Progenitor cell of endocrine pancreas (in vitro differentiated cells): ENCODE measurements at places on chromosomes 6 and 20.

- H3K4me1 ChIP-seq: peaks cover 7% of the 10 kb centered on the region
- no peak for DNase-seq
- H3K36me3 ChIP-seq: no peaks in the 10 kb centered on the region
- no peaks in the 10 kb centered on the region for H3K27me3 ChIP-seq
- H3K4me3 ChIP-seq: no peak overlapping the region
Observed at GRCh38 chr6:164121527-164121926, 707.0 kb downstream of the QKI start.

DNA sequence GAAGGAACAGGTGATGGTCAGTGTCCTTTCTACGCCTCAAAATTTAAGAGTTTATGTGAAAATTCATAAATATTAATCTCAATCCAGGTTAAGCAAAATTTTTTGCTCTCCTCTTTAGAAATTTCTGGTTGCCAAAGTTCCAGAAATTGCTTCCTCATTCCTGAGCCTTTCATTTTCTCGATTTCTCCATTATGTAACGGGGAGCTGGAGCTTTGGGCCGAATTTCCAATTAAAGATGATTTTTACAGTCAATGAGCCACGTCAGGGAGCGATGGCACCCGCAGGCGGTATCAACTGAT lies 35.8 kb upstream of the PRND start:
- H3K4me1 ChIP-seq: peaks cover 3% of the 10 kb centered on the region
- peaks cover 38% of the 10 kb centered on the region for H3K27me3 ChIP-seq
- peak overlapping the region; percentile 74 for H3K4me3 ChIP-seq
- no peaks in the 10 kb centered on the region for H3K36me3 ChIP-seq
- H3K27ac ChIP-seq: peak overlapping the region; percentile 73

DNA sequence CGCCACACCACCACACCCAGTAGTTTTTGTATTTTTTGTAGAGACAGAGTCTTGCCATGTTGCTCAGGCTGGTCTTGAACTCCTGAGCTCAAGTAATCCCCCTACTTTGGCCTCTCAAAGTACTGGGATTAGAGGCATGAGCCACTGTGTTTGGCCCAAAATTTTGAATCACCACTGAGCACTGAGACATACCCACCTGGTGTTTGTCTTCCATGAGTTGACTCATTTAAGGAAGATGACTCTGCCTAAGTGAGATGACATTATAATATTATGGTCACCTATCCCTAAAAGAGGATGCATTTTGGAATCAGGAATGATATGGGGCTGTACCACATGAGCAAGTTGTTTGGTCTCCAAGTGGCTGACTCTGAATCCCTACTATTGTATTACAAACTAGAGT lies 54.6 kb upstream of the RNF217 start:
- no peak overlapping the region for H3K4me3 ChIP-seq
- no peaks in the 10 kb centered on the region for H3K4me1 ChIP-seq
- H3K27me3 ChIP-seq: no peaks in the 10 kb centered on the region
- no peak for DNase-seq
- H3K36me3 ChIP-seq: no peaks in the 10 kb centered on the region

- H3K4me1 ChIP-seq: no peaks in the 10 kb centered on the region
- no peaks in the 10 kb centered on the region for H3K36me3 ChIP-seq
- H3K4me3 ChIP-seq: no peak overlapping the region
- peaks cover 31% of the 10 kb centered on the region for H3K27me3 ChIP-seq
Observed at GRCh38 chr20:48846516-48847492, 19.0 kb upstream of the PREX1 start.

- H3K4me1 ChIP-seq: peaks cover 6% of the 10 kb centered on the region
- peaks cover 1% of the 10 kb centered on the region for H3K36me3 ChIP-seq
- H3K4me3 ChIP-seq: no peak overlapping the region
- DNase-seq: no peak
Observed at GRCh38 chr6:156647991-156648390, 129.2 kb upstream of the ARID1B start.
